ENCODE measurements at places on chromosomes 12 and 14.

DNA sequence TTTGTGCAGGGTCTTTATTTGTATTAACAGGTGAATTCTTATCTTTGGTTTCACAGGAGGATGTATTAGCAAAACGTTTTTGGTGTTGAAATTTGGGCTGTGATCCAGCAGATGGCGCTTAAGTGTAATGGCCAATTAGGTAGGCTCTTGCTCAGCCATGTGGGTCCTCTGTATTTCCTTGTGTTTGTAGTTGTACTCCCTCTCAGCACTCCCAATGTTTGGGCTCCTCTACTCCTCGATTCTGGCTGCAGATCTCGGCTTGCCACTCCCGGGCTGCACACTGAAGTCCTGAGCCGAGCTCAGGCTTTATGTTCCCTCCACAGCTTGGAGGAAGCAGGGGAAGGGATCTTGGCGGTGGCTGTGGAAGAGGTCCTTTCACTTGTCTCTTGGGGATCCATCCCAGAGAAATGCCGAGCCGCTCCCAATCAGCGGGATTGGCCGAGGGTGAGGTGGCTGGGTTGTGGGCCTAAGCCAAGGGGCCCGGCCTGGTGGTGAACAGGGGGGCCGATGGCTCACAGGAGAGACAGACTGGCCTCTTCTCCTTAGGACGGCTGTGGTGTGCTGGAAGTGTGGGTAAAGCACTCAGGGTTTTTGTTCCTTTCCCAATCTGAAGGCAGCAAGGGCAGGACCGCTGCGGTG is 133.7 kb downstream of the AEBP2 start:
- DNase-seq = no peak

- no peak for DNase-seq
These were observed 71.5 kb downstream of the RIMBP2 start for GRCh38 chr12:130644566-130644965.

DNA sequence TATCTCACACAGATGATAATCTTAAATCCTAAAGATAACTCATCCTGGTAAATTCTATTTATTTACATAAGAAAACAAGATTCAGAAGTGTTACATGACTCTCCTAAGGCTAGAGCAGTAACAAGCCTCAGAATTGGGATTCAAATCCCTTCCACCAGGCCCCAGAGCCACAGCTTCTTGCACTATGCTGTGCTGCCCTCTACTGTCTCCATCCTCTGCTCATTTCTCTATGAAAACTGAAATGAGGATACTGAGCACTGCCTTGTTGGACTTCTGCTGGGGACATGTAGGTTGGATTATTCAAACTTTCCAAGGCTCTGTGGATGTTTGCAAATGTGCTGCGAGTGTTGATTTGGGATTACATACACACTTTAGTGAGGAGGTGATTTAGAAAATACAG is 23.5 kb upstream of the C12orf50 start:
- peak; percentile 11 for DNase-seq

GRCh38 chr14:58151133-58152013 is 640 bp downstream of the ARMH4 start:
- peak; percentile 16 for DNase-seq
